ENCODE measurements at places on chromosomes 6 and 20.

GRCh38 chr6:163730246-163731210, 316.0 kb downstream of the QKI start:
- no peak for DNase-seq

GRCh38 chr20:53948383-53949318, 121.7 kb downstream of the BCAS1 start:
- DNase-seq = no peak

- DNase-seq = no peak
Measured at GRCh38 chr20:19648024-19648423, 110.0 kb upstream of the RIN2 start.

DNA sequence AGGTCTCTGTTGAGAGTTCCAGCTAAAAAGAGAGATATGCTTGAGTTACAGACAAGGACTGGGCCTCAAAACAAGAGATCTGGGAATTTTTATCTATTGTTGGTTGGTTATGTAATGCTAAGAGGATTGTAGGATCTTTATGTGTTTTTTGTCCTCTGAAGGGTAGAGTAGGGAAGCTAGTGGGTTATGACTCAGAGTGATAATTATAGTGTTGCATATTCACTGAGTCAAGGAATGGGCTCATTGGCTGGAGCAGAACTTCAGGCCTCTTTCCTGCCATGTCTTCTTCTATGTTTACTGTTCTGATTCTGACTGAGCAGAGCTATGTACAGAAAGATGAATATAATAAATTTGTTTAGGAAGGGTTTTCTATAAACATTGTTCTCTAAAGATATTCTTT, 66.1 kb upstream of the NOX3 start:
- no peak for DNase-seq

DNA sequence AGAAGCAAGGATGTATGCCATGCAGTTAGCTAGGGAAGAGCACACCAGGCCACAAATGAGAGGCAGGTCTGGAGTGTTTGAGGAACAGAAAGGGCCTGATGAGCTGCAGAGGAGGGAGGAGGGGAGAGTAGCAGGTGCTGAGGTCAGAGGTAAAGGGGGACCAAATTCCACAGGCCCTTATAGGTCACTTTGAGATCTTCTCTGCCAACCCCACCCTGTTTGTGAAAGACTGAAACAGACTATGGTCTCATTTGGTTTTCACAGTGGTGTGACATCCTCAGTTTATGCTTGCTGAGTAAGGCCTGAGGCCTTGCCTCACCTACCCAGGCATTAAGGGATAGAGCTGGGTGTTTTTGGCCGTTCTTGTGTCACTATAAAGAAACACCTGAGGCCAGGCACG, 187.7 kb upstream of the MYLIP start:
- DNase-seq = no peak

- DNase-seq = peak; percentile 64
Measured at GRCh38 chr20:50129662-50130355, 16.9 kb upstream of the UBE2V1 start.

- DNase-seq = no peak
Measured at GRCh38 chr6:25754535-25754934, at the start of gene SLC17A4. Gene SLC17A4 (plus strand): TSS chr6:25754742. CDS start chr6:25761963, 7,221 bp downstream.

DNA sequence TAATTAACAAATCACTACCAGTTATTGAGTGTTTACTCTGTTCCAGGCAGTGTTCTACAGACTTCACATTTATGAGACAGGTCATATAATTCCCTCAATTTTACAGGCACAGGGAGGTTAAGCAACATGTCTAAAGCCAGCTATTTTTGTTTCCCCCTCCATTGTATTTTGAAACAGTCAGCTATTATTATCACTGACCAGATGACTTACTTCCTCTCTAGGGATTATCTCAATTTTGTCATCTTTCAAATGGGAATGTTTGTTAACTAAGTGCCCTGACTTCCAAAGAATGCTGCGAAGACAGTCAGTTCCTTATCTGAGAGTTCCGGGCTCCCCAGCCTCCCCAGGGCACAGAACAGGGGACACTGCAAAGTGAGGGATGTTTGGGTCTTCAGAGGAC, 5.6 kb upstream of the CNPY3 start:
- no peak for DNase-seq

GRCh38 chr20:23520185-23520584, 29.3 kb downstream of the CST8 start:
- DNase-seq = no peak

DNA sequence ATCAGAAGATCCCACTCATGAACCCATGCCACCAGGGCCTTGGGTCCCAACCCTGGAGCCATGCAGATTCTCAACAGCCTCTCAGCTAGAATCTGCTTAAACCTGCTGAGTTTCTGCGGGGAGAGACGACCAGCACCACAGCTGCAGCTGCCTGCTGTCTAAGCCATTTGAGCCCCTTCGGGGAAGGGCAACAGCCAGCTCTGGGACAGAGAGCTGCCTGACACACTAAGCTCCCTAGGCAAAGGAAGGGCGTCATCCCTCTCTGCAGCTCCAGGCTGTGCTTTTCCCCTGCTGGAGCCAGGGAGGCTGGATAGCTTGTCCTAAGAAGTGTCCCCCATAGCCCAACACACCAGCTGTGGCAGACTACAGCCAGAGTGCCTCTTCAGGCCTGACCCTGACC, 182.5 kb downstream of the OTOR start:
- no peak for DNase-seq

DNA sequence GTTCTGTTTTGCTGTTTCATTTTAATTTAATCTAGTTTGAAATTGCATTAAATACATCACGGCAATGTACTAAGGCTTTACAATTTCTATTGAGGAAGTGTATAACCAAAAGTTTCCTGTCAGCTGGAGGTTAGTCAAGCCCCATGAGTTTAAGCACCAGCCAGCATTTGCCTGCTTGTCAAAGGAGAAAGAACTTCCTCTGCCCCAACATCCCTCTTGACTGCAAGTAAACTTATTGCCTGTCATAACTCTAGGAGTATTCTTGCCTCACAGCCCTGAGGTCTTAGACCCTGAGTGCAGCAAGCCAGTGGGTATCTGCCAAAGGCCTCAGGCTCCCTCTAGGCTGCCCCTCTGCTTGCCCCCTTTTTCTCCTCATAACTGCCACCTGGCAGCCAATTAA, 106.7 kb upstream of the INSM1 start:
- no peak for DNase-seq

GRCh38 chr6:68238097-68238601, 396.9 kb upstream of the ADGRB3 start:
- DNase-seq = no peak
